Left renal pelvis (tissue), 4 donors: ENCODE measurements at places on chromosomes 6 and 20.

GRCh38 chr6:123316733-123317323 lies 319.9 kb downstream of the TRDN start:
- no peak for DNase-seq

GRCh38 chr6:117440706-117441525 lies 15.2 kb upstream of the ROS1 start:
- DNase-seq = no peak

DNA sequence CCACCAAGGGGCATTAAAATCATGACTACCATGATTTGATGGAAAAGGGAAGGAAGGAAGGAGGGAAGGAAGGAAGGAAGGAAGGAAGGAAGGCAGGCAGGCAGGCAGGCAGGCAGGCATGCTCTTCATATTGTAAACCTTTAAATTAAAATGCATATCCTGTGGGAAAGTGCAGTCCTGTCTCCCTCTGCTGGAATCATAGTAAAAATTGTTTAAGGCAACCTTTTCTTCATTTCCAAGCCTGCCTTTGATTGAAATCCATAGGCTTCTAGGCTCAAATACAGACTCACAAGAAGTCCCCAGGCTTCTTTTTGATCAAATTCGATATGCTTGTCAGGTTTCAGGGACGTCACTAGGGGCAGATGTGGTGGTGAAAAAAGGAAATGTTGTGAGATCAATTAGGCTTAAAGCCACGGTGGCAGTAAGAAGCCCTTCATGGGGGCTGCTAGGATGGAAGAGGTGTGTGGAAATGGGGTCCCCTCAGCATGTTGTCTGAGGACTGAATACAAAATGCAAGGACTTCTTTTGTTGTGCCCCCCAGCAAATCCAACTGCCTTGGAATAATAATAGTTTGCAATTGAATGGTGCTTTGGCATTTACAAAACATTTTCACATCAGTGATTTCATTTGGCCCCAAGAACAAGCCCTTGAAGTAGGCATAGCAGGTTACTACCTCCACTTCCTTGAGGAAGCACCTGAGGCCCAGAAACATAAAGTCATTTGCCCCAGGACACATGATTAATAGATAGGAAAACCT lies 25.6 kb upstream of the GABRR1 start:
- DNase-seq = peak; percentile 24

DNA sequence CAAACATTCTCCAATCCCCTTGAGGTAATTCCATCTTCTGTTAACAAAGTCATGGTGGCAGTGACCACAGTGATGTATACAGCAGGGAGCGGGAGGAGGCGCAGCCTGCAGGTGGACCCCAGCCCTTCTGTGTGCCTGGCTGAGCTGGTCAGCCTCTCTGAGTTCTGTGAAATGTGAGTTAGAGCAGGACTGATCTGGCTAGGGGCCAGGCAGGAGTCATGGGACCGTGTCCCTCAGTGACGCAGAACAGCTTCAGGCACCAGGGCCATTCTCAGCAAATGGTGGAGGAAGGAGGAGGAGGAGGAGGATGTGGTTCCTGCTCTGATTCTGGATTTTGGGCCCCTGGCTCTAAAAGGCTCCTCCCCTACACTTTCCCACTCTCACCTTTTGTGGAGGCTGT lies 6.9 kb downstream of the PHACTR3 start:
- no peak for DNase-seq

DNA sequence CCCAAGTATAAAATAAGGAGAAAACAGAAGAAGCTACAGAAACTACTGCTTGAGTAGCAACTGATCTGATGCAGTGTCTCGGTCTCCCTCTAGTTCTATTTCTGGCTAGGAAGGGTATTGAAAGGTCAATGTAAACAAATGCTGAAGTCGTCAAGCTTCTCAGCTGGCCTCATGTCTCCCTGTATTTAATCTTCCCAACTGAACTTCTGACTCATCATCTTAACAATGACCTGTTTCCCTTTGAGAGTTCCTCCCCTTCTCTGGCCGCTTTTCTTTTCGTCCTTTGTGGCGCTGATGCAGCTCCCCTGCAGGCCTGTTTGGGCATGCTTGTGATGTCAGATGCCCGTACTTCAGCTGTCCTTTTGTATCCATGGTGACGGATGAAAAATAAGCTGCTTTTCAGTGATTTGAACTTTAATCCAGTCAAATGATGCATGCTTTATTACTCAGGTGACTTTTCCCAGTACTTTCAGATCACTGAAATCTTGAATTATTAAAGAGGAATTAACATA lies 7.8 kb upstream of the LCA5 start:
- peak; percentile 79 for DNase-seq

DNA sequence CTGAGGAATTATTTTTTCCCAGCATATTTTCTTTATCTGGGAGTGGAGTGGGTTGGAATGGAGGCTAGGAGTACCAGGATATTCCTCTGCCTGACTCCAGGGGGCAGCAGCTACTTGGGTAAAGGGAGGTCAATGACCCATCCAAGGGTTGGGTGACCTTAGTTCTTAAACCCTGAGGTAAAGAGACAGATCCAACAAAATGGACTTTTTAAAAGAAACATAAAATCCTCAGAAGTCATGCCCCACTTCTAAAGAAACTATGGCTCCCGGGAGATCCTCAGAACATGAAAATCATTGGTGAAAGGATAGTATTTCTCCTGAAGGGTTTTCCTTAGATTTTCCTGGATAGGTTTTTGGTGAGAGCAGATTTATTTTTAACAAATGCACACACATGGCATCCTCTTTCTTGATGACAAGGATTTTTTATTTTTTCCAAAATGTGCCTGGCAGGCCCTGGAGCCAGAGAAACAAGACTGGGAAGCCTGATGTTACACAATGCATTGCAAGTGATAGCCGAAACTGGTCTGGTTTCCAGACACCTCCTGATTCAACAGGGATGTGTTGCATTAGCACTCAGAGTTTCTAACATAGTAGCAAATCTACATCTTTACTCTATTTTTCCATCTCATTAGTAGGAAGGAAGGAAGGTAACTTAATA lies 240.9 kb upstream of the BTBD3 start:
- DNase-seq = no peak

DNA sequence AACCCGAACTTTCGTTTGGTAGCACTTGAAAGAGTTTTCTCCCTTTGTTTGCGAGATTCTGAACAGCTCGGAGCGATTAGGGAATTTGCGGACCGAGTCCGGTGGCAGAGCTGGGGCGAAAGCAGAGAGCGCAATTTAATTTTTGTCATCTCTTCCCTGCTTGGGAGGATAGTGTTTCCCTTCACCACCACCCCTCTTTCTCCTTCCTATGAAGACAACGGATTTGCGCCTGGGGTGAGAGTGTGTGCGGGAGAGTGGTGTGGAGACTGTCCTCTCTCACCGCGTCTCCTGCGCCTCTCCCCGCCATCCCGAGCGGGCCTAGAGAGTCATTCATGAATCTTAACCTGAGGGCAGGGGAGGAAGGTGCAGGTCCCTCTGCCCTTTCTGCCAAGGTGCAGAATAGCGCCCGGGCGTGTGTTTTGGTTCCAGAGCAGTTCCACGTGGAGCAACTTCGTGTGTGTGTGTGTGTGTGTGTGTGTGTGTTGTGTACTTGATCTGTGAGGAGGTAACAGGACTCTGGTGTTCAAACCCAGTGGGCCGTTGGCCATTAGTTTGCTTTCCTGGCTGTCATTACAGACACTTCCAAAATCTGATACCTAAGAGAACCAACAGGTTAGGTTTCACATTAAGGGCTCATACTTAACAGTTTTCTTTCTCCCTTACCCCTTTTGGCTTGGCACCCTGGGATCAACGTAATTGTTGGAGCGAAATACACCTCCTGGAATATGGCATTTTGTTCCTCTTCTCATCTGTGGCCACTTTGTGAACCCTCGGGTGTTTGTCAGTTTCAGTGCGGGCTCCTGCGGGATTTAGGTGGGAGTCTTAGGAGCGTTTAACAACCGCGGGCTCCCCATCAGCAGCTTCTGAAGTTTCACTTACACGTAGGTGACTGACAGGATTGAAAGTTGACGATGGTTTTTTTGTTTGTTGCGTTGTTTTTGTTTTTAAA lies 1.8 kb downstream of the EYA4 start:
- no peak for DNase-seq

GRCh38 chr6:52654592-52654991 lies 16.3 kb upstream of the TMEM14A start:
- DNase-seq = no peak

DNA sequence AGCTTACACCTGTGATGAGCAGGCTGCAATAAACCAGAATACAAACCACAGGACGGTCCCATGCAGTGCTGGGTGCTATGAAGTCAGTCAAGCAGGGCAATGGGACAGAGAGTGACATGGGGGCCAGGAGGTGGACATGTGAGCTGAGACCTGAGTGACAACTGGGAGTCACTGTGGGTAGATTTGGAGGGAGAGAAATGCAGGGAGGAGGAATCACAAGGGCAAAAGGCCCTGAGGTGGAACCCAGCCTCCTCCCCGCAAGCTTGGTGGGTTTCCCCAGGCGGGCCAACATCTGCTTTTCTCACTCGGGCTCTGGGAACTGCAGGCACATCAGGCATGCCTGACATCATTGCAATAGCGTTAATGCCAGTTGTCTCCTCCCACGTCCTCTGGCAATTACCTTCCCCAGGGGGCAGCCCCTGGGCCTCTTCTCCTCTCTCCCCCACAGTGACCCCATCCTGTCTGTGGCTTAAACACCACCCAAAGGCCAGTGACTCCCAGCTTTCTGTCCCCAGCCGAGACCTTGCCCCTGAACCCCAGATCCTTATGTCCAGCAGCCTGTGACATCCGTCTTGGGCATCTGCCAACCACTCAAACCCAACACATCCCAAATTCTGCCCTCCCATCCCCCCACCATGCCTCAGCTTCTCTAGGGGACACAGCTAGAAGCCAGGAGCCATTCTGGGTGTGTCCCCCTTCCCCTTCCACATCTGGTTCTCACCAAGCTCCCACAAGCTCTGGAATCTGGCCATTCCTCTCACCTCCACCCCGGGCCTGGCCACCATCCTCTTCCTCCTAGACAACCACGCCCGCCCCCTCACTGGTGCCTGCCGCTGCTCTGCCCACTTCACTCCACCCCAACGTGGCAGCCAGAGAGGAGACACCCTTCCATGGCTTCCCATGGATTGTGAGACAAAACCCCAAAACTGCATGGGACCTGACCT lies 28.2 kb downstream of the PDRG1 start:
- no peak for DNase-seq

DNA sequence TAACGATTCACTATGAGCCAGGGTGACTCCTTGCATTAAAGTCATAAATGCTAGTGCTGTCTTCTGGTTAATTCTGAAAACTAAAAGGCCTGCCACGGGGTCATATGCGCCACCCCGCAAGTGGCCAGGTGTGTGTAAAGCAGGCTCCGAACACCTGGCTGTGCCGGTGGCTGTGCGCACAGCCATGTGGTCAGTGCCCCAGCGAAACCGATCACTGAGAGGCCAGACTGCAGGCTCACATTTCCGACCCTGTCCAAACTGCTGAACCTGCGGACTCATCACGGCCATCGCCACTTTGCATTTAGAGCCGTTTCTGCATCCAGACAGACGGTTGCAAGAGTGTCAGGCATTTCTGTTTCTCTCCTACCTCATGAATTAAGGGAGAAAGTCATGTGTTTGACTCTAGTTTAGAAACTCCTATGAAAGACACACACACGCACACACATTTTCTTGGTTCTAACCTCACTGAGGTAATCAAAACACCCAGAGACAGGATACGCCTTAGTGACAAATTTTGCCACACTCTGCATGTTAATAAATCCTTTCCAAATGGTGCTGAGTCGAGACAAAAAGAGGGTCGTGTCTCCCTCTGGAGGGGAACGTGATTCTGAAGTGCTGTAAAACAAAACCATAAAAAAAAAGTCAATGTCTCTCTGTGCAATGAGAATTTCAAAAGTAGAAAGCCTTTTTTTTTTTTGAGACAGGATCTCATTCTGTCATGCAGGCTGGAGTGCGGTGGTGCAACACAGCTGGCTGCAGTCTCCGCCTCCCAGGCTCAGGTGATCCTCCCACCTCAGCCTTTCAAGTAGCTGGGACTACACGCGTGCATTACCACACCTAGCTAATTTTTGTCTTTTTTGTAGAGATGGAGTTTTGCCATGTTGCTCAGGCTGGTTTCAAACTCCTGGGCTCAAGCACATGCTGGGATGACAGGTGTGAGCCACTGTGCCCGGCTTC lies 31.0 kb upstream of the TCFL5 start:
- no peak for DNase-seq

GRCh38 chr6:29967379-29968010 lies 25.2 kb downstream of the HLA-A start:
- no peak for DNase-seq

GRCh38 chr6:36655085-36655724 lies 23.3 kb upstream of the CDKN1A start:
- DNase-seq = no peak

- DNase-seq = no peak
Observed at GRCh38 chr6:47646689-47647088, 51.7 kb upstream of the ADGRF4 start.

DNA sequence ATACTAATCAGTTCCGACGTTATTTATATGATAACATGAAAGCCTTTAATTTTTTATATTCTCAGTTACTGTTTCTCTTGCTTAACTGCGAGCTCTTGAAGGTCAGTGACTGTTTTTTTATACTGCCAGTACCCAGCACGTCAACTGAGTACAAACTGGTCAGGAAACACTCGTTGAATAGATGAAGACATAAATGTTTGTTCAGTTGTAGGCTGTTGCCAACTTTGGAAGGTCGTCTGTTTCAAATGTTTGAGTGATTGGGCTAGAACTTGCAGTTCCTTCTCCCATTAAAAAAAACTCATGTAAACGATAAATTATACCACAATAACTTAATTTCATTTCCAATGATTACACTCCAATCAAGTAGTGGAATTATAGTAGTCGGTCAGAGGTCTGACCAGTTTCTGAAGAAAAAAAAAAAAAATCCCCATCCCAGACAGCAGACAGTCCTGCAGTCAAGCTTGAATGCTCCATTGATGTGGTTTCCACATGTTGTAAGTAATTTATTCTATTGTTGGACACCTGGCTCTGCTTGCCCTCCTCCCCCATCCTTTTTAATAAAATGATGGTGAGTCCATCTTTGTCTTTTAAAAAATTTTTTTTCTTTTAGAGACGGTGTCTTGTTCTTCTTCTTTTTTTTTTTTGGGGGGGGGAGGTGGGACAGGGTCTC lies 81.1 kb downstream of the SASH1 start:
- DNase-seq = no peak

GRCh38 chr6:156933201-156934068 lies 156.3 kb downstream of the ARID1B start:
- no peak for DNase-seq

- DNase-seq = no peak
Observed at GRCh38 chr6:25706314-25707014, 48.1 kb upstream of the SLC17A4 start.

DNA sequence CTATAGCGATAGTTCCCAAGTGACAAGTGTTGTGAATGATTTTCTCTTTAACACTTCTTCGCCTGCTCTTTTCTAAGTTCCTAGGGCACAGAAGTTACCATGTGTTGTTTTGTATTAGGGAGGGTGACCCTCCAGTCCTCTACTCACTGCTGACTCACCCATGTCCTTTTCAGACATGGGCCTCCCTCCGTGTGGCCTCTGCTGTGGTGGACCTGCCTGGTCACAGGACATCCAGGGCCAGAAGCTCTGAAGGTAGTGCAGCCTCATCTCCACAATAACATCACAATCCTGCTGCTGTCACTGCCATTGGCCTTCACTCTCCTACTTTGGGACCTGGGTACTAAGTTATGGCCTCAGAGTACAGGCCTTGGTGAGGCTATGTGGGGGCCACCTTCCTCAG lies 87.1 kb upstream of the TNFAIP3 start:
- DNase-seq = no peak
